ENCODE measurements at places on chromosomes 5 and 9.

GRCh38 chr9:127136880-127137639 is 14.6 kb upstream of the ANGPTL2 start:
- DNase-seq, result no peak

- peak; percentile 7 for DNase-seq
These were observed 245.4 kb downstream of the DENND1A start for GRCh38 chr9:123684393-123685149.

DNA sequence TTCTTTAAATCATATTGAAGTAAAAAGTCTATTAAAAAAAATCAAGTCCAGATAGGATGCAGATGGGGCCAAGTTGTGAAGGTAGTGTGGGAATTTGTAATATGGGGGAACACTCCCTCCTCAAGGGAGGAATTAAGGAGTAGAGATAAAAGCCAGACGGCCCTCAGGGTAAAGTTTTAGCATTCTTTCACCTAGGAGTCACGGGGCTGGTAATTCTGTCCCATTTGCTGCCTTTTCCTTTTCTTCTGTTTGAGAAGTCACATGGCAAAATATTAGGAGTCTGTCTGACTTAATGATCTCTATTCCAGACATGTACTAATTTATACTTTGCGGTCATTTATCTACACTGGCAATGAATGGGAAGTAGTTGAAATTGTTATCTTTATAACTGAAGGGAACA is 61.9 kb downstream of the SNX24 start:
- no peak for DNase-seq

- no peak for DNase-seq
These were observed 28.2 kb downstream of the COL15A1 start for GRCh38 chr9:98971915-98972223.

DNA sequence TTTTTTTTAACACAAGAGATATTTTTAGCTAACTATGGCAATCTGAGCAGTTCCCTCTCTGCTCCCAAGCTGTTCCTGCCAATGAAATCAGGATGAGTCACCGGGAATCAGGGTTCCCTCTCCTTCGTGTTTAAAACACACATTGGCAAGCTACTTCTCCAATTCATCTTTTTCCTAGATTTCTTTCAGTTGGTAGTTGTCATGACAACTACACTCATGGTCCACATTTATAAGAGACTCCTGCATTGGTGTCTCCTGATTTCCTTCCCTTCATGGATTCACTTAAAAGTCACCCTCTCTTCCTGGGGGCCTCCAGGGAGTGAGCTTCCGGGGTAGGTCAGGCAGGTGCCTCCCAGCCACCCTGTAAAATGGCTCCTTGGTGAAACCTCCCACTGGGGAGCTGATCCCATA is 72.3 kb upstream of the NIPAL4 start:
- no peak for DNase-seq

GRCh38 chr9:68808338-68808890 is 103.4 kb downstream of the PIP5K1B start:
- no peak for DNase-seq

DNA sequence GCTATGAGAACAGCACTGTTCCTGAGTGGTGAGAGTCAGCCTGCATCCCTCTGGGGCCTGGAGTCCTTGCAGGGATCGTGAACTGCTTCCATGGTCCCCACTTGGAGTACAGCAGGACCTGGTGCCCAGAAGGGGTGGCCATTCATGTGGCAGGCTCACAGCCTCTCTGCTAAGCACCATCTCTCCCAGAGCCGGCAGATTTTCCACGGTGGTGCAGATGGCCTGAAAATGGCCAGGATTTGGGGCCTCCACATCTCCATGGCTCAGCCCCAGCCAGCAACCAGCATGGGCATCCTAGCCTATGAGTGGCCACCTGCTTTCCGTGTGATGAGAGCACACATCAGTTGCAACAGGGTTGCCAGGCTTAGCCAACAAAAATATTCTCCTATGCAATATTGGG is 33.9 kb upstream of the SEMA4D start:
- DNase-seq, result no peak

DNA sequence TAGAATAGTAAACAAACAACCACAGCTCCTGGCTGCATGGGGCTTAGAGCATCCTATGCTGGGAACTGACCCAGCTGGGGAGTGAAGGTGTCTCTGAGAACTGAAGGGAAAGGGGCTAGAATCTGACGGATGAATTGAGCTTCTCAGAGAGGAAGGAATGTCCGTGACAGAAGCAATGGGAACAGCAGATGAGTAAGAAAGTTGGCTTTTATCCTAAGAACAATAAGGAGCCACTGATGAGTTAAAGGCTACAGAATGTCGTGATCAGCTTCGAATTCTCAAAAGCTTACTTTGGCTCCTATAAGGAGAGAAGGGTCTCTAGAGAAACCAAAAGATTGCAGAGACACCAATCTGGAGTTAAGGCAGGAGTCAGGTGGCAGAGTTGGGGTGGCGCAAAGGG is 52.6 kb downstream of the EBF1 start:
- no peak for DNase-seq

- no peak for DNase-seq
These were observed 10.8 kb upstream of the CCDC69 start for GRCh38 chr5:151234476-151235238.

- no peak for DNase-seq
These were observed 421.3 kb downstream of the CETN3 start for GRCh38 chr5:89988129-89988810.

DNA sequence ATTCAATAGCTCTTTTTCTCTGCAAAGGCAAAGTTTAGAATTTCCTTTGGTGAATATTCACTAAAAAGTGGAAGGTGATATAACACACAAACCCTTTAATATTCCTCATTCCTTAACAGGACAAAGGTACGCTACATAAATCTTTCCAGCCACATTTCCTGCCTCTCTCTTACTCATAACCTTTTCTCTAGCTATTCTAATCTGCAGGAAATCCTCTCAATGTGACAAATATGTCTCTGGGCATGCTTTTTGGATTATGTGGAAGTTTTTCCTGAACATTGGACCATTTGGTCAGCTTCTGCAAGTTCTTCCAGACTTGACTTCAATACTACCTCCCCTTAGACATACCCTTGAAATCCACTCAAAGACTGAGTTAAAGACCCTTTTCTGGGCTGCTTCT is 186.3 kb upstream of the TUSC1 start:
- no peak for DNase-seq

DNA sequence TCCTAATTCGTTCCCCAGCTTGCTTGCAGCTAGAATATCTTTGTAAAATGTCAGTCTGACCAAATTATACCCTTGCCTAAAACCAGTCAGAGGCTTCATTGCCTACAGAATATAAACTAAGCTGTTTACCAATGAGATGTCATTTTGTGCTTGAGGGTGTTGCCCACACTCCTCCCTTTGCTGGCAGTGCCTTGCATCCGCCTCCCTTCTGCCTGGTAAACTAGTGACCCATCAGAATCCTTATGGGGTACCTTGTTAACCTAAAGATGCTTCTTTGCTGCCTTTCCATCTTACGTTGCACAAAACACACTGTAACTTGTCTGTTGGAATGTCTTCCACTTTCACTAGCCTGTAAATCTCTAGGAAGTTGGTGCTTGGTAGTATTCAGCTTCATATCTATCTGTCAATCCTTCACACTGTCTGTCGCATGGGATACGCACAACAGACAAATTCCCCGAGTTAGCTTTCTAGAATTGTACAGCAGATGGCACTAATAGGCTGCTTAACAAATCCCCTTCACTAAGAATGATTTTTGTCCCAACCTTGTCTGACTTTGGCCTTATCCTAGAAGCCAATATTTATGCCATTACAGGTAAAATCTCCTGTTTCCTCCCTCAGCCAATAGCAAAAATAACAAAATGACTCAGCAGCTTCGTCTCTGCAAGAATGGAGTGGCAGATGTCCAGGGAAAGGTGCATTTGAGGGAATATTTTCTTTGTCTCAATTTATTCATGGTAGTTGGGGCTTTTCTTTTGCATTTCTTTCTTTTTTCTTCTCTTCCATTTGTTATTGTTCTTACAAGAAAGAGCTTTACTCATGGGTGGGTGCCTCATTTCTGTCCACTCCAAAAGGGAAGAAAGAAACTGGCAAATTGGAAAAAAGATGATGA is 3.0 kb downstream of the NUDT2 start:
- DNase-seq, result no peak

DNA sequence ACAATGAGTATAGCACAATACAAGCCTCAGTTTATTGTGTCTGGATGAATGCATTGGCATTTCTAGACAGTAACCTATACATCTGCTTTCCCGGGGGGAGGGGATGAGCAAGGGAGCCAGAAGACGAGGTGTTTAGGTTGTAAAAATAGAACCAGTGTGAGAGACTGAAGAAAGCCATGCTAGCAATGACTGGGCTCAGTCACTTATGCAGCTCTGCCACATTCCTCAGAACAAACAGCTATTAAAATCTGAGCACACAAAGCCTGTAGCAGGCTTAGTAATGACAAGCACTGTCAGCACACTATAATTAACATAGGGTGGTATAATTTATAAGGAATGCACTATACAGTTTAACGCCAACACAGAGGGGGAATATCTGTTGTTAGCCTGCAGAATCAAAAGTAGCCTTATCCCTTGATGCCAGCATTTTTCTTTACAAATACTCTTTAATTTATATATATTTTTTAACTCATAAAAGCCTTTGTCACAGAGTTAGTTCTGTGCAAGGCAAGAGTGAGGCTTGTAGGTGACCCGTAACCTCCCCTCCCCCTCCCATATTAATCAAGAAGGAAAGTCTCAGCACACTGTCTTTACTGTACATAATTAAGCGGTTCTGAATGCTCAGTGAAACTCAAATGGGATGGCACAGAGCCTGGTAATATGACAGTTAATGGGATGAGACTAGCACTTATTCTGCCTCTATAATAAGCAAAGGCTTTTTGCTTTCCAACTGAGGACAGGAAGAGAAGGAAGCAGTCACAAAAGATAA is 295.4 kb downstream of the CSNK1G3 start:
- DNase-seq, result no peak

DNA sequence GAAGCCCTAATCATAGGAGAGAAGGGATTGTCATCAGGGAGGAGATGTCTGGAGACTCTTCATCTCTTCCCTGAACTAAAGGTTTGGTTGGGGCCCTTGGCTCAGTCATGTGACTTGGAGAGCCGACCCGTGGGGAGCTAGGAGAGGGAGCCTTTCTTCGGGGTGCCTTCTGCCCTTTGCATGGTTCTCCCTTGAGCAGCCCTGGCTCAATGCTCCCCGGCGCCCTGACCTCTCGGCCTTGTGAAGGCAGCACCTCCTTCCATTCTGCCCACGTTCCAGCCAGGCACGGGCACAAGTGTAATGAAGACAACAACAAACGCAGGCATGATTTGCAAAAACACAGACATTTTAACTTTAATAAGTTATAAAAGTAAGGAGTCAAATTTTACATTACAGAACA is 50.4 kb downstream of the ZNF354C start:
- no peak for DNase-seq

DNA sequence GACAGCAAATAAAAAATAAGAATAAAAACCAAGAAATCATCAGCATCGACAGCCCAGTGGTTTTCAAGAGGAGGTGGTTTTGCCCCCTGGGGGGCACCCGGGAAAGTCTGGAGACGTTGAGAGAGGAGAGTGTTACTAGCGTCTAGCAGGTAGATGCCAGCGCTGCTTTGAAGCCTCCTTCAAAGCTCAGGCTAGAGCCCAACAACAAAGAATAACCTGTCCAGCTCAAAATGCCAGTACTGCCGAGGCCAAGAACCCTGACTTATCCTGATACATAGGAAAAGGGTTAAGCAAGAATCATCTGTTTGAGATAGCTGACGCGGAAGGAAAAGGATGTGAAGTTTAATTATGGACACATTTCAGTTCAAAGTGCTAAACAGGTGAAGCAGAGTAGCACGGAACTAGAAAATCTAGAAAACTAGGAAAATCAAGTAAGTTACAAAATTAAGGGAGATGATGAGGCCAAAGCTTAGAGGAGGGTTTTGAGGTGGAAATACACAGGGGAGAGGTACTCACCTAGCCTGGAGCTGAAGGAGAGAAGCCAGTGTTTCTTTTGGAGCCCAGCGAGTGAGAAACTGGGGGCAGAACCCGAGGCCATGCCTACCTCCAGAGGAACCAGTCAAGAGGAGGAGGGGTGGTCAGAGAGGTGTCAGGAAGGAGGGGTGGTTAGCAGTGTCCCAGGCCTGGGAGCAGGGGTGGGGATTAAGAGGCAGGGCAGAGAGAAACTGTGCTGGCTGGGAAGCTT is 121.0 kb upstream of the RETREG1 start:
- no peak for DNase-seq

DNA sequence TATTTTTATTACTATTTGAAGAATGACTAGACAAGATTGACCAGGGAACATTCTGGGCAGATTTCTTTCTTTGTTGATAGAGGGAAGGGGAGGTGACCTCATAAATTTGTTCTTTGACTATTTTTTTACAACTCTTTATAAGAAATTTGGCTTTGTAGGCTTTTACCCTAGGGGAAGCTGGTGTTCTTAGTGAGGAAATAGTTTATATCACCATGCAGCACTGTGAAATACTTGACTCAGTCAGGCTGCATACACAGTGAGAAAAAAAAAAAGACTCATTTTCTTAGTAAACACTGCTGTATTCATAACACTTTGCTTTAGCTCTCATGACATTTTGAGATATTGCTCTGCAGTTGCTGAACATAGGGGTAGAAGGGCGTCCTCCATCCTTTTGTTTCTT is 336.6 kb upstream of the PIK3R1 start:
- no peak for DNase-seq

DNA sequence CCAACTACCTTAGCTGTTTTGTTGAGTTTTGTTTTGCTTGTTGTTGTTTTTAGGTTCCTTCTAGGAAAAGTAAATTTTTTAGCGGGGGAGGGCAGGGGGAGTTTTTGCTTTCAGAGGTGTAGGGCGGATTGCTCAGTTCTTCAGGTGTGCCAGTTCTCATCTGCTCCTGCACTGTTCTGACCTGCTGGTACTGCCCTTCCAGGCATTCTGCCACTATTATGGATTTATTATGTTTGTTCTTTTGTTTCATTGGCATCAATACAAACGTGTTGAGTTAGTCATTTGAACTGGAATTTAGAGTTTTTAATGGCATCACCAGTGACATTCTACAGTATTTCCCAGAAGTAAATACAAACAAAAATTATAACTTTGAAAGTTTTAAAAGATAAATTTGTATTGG is 26.0 kb downstream of the ERCC6L2 start:
- DNase-seq, result no peak

GRCh38 chr5:34022121-34022705 is 14.4 kb upstream of the AMACR start:
- DNase-seq, result peak; percentile 17

- DNase-seq, result no peak
These were observed 4.3 kb downstream of the LCP2 start for GRCh38 chr5:170293273-170293672.

DNA sequence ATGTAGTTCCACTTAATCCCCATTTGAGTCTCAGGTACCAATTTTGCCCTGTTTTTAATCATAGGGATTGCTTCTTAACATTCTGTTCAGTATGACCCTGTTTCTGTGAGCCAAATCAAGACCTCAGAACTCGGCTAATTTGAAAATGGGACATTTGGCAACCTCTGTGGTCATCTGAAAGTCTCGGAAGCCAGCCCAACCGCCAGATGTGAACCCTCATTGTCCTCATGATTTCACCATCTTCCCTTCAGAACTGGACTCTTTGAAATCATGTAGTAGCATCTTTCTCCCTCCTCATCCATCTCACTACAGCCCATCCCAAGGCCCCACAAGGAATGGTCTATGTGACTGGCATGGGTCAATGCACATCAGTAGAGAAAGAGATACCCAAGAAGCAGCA is 88.9 kb downstream of the S1PR3 start:
- DNase-seq, result no peak
